ENCODE measurements at places on chromosomes 7 and 10. TPM values are rescaled to one million over a fixed set of nuclear protein-coding genes. Genes with fewer than 3 reads are reported as not detected.
A peak's percentile ranks its signal among the peaks of the same experiment; 100 is the strongest.

The POU6F2 gene
- not detected for total RNA-seq

The DMBT1 gene
- not detected for total RNA-seq

The PRF1 gene
- total RNA-seq: 16.8 TPM

The GPAM gene
- 7.4 TPM for total RNA-seq

The EN2 gene
- not detected for total RNA-seq

The GRB10 gene
- total RNA-seq: 0.62 TPM

The CYP3A7 gene
- not detected for total RNA-seq

The HOXA7 gene
- not detected for total RNA-seq

The GAD2 gene
- total RNA-seq: not detected

The EGR2 gene
- 1.2 TPM for total RNA-seq

The ENKUR gene
- not detected for total RNA-seq

The NYAP1 gene
- total RNA-seq: 0.44 TPM

The CDK6 gene
- total RNA-seq: 12.4 TPM

The TSPAN33 gene
- total RNA-seq: 13.3 TPM

The TBX20 gene
- total RNA-seq: not detected

The ACTL6B gene
- not detected for total RNA-seq

The SUN3 gene
- not detected for total RNA-seq

The TMEM176B gene
- not detected for total RNA-seq

DNA sequence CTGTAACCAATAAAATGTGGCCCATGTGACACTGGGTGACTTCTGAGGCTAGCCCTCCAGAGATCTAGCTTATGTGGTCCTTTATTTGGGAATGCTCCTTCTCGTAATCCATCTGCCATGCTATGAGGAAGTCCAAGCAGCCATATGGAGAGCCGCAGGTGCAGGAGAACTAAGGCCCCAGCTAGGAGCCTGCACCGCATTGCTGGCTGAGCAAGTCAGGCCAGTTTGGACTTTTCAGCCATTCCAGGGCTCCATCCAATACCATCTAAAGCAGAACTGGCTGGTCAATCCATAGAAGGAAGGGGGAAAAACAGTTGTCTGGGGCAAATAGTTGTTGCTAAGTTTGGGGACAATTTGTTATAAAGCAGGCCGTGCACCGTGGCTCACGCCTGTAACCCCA, 32.6 kb downstream of the KLRG2 start:
- no peak for DNase-seq

DNA sequence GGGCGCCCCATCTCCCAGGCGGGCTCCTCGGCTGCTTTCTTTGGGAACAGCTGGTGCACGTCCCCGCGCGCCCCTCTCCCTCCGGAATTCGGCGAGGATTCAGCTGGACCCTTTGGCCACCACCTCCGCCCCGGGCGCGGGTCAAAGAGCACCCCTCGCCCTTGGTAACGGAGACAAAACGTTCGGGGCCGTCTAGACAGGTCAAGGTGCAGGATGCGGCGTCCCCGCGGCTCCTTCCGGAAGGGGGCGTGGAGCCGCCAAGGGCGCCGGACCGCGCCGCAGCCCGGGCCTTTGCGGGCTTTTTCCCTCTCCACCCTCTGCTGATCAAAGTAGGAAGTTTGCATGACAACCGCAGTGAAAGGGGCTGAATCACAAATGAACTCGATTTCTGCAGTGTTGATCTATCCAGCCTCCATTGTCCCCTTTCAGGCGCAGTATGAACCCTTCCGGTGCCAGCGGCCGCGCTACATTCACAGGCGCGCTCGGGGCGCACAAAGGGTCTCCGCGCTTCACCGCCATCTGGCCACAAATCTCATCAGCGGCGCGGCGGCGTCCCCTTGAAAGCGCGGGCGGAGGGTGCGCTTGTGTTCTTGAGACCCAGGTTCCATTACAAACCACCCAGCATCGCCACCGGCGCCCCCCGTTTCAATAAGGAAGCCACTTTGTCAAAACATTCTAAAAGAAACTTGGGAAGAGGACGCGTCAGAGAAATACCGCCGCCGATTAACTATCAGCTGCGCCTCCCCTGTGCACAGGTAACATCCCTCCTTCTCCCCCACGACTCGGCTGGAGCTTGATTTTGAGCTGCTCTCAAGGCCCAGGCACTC, 36.4 kb downstream of the CNPY1 start:
- no peak for DNase-seq

- no peak for DNase-seq
Observed at GRCh38 chr10:51422311-51423120, 276.9 kb downstream of the CSTF2T start.

GRCh38 chr10:88508796-88509195, 74.3 kb downstream of the RNLS start:
- no peak for DNase-seq

- DNase-seq: no peak
Observed at GRCh38 chr10:103818765-103819374, 36.5 kb downstream of the SH3PXD2A start.

DNA sequence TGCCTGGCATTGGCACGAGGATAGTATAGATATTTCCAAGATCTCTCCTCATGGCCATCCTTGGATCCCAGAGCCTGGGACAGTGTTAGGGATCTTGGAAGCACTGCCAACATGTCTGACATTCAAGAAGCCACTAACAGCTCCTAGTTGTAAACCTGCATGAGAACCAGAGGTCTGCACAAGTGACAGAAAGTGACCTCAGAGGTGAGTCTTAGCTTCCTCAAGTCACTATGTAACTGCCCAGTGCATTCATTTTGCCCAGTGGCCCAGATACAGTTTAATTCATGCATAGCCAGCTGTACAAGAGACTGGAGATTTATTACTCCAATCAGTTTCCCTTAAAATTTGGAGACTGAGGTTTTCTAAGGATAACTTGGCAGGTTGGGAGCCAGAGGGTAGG, 16.7 kb downstream of the SUGCT start:
- no peak for DNase-seq

- no peak for DNase-seq
Observed at GRCh38 chr10:35251373-35252100, 84.8 kb upstream of the CCNY start.

- DNase-seq: no peak
Observed at GRCh38 chr10:61173450-61173849, 229.5 kb upstream of the RHOBTB1 start.

DNA sequence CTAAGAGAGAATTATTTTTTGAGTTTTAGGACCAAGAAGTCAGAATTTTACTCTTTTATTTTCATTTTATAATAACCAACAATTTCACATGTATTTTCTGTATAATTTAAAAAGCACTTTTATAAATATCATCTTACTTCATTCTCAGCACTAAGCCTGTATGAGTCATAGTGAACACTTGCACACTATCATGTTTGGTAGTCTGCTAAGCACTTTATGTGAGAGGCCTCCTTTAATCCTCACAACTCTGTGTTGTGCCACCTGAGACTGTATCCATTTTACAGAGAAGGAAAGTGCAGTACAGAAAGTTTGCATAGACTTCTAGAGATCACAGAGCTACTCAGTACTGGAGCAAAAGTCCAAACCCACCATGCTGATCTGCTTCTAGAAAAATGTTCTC, 939.6 kb downstream of the NRG3 start:
- DNase-seq: no peak

DNA sequence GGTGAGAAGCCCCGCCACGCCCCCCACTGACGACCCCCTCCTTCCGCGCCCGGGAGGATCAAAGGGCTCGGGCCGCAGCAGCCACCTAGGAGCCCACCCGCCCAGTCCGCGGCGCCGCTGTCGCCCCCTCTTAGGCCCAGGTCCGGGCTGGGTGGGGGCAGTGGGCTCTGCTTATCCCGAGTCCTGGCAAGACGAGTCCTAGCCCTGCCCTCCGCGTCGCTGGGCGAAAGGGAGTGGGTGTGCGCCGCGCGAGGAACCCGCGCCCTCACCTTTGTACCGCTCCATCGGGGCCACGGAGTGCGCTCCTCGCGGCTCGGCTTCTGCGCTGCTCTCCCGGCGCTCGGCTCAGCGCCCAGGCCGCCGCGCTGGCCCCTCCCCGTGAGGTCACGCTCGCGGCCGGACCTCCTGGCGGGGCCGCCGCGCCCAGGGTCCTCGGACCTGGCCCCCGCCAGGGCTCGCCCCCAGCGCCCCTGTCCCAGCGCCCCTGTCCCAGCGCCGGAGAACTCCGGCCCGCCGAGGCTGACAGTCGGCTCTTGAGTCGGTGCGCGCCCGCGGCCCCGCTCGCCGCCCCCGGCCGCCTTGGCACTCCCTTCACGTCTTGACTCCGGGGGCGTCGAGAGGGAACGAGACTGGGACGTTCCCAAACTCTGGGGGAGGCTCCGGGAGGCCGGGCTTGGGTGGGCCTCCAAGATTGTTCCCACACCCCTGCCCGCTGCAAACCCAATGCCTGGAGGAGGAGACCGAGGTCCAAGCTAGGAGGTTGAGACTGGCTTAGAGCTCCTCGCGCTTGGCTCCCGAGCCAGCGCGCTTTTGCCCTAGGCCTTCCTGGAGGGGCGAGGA, at the start of gene AFAP1L2:
Gene AFAP1L2, minus strand, starts transcription at position 332 of the 840 bp plus-strand sequence. Its CDS starts 47 bp downstream, at position 285.
- DNase-seq: no peak

DNA sequence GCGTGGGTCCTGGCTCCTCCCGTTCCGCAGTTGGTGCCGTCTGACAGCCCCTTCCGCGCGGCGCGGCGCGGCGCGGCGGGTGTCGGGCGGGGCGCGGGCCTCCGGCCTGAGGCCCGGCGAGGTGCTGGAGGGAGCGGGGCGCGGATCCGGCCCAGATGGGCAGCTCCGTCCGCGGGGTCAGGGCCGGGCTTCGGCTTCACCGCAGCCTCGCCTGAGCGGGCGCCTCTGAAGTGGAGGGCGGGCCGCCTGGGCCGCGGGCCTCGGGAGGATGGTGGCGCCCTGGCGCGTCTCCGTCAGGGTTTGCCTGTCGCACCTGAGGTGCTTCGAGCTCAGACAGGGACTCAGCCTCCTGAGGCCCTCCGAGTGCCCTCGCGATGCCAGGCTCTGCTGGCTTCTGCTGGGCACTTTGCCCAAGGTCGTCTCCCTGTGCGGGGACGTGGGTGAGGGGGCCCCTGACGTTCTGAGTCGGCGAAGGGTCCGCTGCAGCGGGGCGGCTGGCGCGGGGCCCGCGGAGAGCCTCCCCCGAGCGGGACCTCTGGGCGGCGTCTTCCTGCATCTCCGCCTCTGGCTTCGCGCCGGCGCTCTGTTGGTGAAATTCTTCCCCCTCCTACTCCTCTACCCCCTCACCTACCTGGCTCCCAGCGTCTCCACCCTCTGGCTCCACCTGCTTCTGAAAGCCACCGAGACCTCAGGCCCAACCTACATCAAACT, 473 bp downstream of the ADCK2 start:
- peak; percentile 53 for DNase-seq

DNA sequence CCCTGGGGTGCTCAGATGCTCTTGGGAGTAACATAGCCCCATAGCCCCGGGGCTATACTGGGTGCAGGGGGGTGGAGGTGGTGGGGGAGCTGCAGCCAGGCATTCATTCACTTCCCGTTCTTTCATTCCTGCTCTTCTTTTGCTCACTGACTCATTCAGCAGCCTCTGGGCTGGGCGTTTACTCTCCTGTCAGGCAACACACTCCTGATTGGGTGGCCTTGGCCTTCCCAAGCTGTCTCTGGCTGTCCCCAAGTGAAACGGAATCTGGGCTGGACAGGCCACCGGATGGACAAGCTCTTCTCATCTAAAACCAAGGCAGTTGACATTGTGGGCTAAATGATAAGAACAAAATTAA, 34.6 kb downstream of the CHST3 start:
- DNase-seq: no peak

DNA sequence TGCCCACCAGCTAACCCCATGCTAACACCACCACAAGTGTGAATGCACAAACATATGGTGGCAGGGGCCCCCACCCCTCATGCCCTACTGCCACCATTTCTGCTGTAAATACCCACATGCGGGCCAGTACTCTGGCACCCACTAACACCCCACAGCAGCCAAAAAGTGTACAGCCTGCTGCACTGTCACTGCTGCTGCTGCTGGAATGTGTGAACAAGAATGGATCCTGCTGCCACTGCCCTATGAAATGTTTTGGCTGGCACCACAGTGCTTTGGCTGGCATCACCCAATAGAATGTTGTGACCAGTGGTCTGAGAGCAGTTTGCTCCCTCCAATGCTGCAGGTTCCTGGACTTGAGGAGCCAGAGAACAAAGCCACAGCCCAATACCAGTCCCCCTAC, 606.6 kb upstream of the SORCS1 start:
- DNase-seq: no peak

GRCh38 chr7:585229-585711, 65.6 kb upstream of the PDGFA start:
- no peak for DNase-seq

- DNase-seq: no peak
Observed at GRCh38 chr7:28787106-28787505, 171.0 kb downstream of the TRIL start.

- no peak for DNase-seq
Observed at GRCh38 chr10:74518061-74518460, 308.3 kb upstream of the KAT6B start.

- DNase-seq: no peak
Observed at GRCh38 chr10:43316988-43317387, 50.1 kb upstream of the RASGEF1A start.

GRCh38 chr7:73828107-73828803, 2.5 kb upstream of the CLDN4 start:
- DNase-seq: no peak

GRCh38 chr10:55091691-55092328, 290.8 kb upstream of the PCDH15 start:
- no peak for DNase-seq

DNA sequence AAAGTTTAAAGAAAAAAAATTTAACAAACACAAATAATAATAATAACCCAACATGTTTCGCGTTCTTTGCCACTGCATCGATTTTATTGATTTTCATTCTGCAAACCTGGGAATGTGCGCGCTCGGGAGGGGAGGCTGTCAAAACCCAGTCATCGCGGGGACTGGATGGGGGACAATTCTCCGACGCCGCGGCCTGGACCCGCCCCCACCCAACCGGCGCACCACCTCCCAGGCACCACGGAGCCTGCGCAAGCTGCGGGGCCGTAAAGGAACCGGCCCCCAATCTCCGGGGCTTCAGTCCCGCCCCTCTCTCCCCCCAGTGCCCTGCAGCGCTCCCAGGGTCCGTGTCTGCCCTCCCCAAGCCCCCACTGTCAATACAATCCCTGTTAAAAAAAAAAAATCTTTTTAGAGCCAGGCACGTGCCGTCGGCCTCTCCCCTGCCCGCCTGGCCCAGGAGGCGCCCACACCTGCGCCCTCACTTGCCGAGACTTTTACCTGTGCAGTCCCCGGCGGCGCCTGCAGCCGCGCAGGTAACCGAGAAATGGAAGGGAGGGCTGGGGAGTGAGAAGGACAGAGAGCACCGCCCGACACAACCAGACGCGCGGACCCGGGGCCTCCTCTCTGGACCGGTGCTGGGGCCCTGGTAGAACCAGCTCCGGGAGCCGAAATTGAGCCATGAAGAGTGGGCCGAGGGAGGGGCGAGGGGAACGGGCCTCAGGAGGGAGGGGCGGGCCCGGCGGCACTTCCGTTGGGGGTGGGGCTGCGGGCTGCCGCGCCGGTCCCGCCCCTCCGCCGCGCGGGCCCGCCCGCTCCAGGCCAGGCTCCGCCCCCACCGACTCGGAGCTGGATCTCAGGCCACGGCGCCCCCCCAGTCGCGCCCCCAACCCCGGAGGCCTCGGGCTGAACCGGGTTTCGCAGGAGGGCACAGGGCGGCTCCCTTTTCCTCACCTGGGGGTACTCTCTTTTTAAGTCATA, 7.6 kb upstream of the ZNF503 start:
- peak; percentile 44 for DNase-seq
